ENCODE measurements at places on chromosomes 16 and 17. TPM values are rescaled to one million over a fixed set of nuclear protein-coding genes. Genes with fewer than 3 reads are reported as not detected.

Gene MTHFSD
- total RNA-seq, result 11.8 TPM

DNA sequence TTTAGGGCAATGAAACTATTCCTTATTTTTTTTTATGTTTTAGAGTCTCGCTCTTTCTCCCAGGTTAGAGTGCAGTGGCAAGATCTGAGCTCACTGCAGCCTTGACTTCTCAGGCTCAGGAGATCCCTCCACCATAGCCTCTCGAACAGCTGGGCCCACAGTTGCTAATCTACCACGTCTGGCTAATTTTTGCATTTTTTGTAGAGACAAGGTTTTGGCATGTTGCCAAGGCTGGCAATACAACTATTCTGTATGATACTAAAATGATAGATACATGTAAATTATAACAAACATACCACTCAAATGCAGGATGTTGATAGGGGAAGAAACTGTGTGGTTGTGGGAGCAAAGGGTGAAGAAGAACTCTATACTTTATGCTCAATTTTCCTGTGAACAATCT, 401.3 kb downstream of the ZFHX3 start:
- DNase-seq, result no peak

GRCh38 chr16:3578610-3579551, 1.7 kb upstream of the NLRC3 start:
- no peak for DNase-seq

- DNase-seq, result no peak
These were observed 119.8 kb upstream of the PLCG2 start for GRCh38 chr16:81659249-81659648.
